ENCODE measurements at places on chromosomes 11 and 22.

- no peak for DNase-seq
Measured at GRCh38 chr11:61109671-61110070, 7.4 kb downstream of the CD5 start.

DNA sequence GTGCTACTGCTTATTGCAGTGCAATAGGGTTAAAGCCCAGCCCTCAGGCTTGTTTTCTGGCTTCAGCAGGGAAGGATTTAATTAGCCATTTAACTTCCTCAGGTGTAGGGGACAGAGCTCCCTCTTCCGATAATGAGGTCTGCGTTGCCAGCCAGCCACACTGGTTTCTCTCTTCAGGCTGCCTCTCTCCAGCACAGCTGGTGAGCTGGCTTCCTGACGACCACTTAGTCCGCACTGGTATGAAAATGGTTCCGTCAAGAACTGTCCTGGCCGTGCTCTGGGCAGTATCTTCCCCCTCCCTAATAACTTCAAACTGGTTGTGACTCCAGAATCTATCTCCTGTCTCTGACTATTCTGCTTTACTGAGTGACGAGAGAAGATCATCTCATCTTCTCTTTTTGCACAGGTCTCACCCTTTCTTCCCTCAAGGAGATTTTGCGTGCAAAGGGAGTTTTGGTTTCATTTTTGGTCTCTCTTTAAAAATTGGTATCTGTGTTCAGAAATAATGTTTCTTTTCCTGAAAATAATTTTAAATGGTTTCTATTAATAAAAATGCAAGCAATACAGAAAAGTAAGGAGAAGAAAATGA, 49.2 kb downstream of the CNTN5 start:
- DNase-seq = no peak

- DNase-seq = no peak
Measured at GRCh38 chr22:40484906-40485669, 114.7 kb downstream of the SGSM3 start.

DNA sequence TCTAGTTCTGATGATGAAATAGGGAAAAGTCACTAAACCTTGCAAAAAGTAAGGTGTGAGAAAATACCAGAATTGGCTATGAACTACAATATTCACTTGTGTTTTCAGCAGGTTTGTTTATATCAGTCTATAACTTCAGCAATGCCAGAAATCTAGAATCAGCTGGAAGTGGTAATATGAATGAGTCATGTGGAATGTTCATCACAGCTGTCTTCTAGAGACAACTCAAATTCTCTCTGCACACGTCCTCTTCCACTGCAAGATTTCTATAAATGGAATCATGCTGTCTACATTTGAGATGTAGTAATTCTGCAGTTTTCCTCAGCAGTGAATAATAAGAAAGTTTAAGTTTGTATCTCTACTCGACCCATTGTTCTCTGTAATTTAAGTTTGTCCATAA, 89.9 kb downstream of the OR4A15 start:
- no peak for DNase-seq

DNA sequence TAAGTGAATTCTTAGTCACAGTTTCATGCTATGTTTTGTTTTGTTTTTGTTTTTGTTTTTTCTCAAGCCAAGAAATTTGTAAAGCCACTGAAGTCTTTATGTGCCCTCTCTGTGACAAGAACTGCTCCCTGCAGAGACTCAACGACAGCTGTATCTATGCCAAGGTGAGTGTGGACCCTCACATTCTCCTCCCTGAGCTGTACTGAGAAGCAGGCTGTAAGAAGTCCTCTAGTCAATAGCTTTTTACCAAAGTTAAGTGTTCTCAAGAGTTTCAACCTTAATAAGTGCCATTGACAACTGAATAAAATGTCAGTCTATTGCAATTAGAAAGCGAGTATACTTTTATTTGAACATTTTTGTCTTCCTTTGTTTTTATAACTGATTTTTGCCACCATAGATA, 18.9 kb downstream of the MUC15 start:
- DNase-seq = no peak

GRCh38 chr22:37254209-37254866, 10.3 kb upstream of the RAC2 start:
- DNase-seq = no peak

DNA sequence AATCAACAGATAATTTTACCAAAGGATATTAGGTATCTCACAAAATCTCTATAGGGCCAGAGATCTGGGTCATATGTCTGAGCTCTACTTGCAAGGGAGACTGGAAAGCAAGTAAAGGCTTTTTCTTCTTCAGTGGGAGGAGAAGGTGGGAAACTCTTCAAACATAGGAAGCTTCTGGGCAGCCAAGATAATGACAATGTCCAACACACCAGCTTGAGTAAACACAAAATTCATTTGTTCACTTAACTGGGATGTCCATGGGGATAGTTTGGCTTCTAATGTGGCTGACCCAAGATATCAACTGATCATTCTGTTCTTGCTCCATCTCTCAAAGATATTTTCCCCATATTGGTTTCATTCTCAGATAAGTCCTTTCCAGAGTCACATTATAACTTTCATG, 37.4 kb downstream of the OR2AT4 start:
- no peak for DNase-seq
